Kidney (tissue), 22 donors: ENCODE measurements at places on chromosomes 12 and 14. TPM values are rescaled to one million over a fixed set of nuclear protein-coding genes. Genes with fewer than 3 reads are reported as not detected.

Gene KLRK1
- total RNA-seq = 5.2 TPM

Gene TEX22
- 3.3 TPM for total RNA-seq

Gene JPH4
- total RNA-seq = 7.0 TPM

Gene TSPAN19
- 0.66 TPM for total RNA-seq

Gene KCNMB4
- total RNA-seq = 3.9 TPM

Gene SRRM4
- 0.06 TPM for total RNA-seq

Gene MYL2
- total RNA-seq = not detected
